Mesenteric fat pad (tissue), 1 donor: ENCODE measurements at places on chromosomes 3 and 15. TPM values are rescaled to one million over a fixed set of nuclear protein-coding genes. Genes with fewer than 3 reads are reported as not detected.

- no peak for DNase-seq
These were observed 17.6 kb downstream of the KLF13 start for GRCh38 chr15:31344266-31344665.

The IGSF11 gene
- not detected for total RNA-seq

DNA sequence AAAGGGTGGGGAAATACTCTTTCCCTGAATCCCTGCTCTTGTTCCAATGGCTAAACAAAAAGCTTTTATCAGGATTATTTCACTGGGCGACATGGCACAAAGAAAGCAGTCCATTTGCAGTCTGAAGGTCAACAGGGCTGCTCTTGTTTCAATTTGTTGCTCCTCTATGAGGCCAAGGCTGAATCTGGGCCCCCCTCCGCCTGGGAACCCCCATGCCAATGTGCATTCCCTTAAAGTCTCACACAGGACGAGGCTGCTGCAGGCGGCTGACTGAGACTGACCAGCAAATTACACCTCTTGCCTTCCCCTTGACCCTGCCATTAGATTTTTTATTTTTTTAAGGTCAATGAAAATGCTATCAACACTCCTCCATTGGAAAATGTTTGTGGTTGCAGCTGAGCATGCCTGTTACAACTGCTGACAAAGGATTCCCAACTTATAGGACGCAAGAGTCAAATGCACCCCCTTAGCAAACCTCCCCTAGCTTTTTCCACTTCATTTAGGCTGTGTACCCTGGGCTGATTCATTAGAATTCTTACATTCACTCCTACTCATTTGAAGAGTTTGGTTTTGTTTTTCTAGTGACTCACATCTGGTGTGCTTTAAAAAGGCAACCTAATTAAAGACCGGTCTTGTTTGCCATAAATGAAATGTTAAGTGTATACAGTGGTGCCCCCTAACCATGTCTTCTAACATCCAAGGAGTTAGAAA lies 60.8 kb upstream of the ARHGEF3 start:
- no peak for DNase-seq

The DAZL gene
- total RNA-seq = not detected

GRCh38 chr15:89677381-89677780 lies 1.8 kb downstream of the PLIN1 start:
- DNase-seq = no peak

- DNase-seq = no peak
These were observed 121.9 kb upstream of the EPHA3 start for GRCh38 chr3:88985491-88985890.

- DNase-seq = no peak
These were observed 794.7 kb upstream of the GBE1 start for GRCh38 chr3:82556113-82556512.

The RFT1 gene
- 19.1 TPM for total RNA-seq

The KLHL40 gene
- total RNA-seq = not detected

GRCh38 chr3:119643528-119643927 lies 16.9 kb downstream of the POPDC2 start:
- DNase-seq = no peak

The TTC23 gene
- total RNA-seq = 18.7 TPM

DNA sequence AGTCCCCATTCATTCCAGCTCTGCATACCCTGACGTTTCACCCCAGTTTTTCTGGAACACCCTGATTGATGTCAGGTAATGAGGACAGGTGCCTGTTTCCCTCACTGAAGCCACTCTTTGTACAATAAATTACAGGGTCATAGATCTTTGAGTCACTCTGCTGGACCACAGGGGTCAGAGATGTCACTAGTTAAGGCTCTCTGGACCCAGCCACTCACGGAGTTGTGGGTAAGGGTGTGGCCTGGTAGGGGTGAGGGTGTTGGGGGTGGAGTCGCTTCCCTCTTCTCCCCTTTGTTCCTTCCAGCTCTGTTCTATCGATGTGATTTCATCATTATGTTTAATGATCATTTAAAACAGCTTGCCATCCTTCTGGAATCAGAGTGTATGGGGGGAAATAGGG lies 512 bp downstream of the IQCF5 start:
- DNase-seq = no peak

GRCh38 chr15:80596521-80596976 lies 98.6 kb upstream of the ABHD17C start:
- DNase-seq = no peak

- DNase-seq = no peak
These were observed 143.6 kb upstream of the TBC1D5 start for GRCh38 chr3:17885986-17886385.

DNA sequence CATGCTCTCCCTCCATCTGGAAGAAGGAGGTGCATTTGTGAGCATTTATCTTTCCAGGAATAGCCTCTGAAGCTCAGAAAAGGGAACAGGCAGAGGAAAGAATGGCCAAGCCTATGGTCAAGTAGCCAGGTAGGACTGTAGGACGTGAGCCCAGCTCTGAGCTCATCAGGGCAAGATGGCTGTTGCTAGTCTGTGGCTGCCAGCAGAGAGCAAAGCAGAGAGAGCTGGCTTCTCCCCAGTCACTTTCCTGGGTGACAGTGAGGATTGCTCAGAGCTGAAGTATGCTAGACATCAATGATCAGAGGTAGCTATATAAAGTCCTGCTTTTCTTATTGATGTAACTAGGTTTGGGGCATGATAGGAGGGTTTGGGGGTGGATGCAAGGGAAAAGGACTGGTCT lies 146.1 kb upstream of the SLC24A5 start:
- no peak for DNase-seq

GRCh38 chr15:83110381-83110780 lies 2.9 kb downstream of the TM6SF1 start:
- DNase-seq = no peak

GRCh38 chr3:80213086-80213485 lies 445.3 kb upstream of the ROBO1 start:
- DNase-seq = no peak

GRCh38 chr15:96560246-96560895 lies 229.9 kb downstream of the NR2F2 start:
- no peak for DNase-seq

The SEMA3G gene
- 144 TPM for total RNA-seq

The EPB42 gene
- total RNA-seq = 2.8 TPM

The EIF2A gene
- total RNA-seq = 77.2 TPM

DNA sequence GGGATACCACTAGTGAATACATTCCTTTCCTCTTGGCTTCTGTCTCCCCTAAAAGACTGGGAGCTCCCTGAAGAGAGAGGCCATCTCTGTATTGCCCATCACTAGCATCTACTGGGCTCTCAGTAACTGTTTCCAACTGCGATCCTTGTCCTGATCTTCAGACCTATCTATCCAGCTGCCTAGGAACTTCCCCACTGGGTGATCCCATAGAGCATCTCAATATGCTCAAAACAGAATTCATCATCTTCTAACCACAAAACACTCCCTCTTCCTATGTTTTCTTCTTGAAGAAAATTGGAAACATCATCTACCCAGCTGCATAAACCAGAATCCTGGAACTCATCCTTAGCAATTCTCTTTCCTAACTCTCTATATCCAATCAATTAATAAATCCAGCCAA lies 54.6 kb downstream of the PLD1 start:
- no peak for DNase-seq

- no peak for DNase-seq
These were observed 75.7 kb downstream of the TRIM69 start for GRCh38 chr15:44812029-44812517.
